ENCODE measurements at places on chromosomes 6 and 20. TPM values are rescaled to one million over a fixed set of nuclear protein-coding genes. Genes with fewer than 3 reads are reported as not detected.

GRCh38 chr6:44738601-44739146 lies 351.2 kb downstream of the CDC5L start:
- no peak for DNase-seq

DNA sequence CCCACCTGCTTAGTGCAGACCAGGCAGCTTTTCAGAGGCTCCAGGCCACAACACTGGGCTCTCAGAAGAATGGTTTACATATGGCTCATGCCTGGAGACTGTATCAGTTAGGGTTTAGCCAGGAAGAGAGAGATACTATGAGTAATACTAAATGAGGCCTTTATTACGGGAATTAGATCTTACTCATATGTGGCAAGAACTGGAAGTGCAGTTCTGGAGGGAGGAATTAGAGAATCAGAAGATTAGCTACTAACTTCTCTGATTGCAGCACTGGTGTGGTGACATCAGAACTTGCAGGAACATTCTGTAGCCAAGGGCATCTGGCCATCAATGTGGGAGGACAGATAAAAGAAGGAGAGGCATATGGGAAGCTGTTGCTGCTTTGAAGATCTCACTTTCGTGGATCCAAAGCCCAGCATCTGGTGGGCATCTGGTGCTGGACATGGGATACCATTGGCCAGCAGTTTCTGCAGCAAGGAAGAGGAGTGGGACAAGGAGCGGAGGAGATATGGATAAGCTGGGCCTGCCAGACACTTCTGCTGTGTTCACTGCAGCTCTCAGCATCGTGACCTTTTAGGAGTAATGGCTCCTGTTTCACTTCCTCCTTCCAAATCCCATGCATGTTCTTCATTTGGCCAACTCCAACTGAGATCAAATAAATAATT lies 248.5 kb downstream of the BTBD3 start:
- DNase-seq = no peak

DNA sequence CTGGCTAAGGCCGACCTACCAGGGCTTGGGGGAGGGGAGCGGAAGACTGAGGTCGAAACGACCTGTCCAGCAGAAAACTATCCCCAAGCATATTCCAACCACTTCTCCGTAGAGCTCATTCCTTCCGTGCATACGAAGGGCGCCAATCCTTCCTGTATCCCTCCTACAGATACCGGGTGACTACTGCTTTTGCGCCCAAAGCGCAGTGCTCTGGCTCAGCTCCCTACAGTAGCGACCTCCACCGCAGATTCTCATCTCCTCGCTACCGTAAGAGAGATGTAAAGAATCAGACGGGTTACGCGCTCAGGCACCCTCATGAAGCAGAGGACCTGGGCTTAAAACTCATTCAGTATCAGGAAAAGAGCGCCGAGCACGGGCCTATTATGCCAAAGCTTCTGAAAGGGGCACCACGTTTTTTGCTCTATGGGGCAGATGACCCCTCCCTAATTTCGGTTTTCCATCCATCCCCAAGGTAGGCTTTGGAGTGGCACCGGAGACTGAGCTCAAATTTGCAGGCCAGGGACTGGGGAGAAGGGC lies 563 bp upstream of the NNAT start:
- DNase-seq = no peak

The GTF2H4 gene
- polyA plus RNA-seq = 23.7 TPM

DNA sequence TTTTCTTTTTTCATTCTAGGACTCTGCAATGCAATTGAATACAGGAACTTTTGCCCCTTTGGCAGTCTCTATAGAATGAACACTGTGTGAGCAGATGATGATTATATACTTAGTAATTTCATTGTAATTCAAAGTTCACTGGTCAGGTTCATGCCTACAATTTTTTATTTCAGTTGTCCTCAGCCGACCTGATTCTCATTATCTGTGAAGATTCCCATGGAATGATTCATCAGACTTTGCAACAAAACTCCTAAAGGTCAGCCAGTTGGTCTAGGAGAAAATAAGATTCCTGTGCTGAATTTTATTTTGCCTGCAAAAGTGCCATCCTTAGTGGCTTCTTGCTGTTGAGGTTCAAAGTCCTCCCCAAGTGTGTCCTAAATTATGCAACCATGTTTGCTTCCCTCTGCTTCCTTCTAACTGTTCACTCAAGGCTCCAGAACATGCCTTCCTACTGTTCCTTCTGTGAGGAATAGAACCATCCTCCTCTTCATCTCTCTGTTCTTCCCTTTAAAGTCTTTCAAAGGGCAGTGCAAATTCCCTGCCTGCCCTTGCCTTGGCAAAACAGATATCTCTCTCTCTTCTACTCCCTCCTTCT lies 194.2 kb upstream of the CNR1 start:
- DNase-seq = no peak

DNA sequence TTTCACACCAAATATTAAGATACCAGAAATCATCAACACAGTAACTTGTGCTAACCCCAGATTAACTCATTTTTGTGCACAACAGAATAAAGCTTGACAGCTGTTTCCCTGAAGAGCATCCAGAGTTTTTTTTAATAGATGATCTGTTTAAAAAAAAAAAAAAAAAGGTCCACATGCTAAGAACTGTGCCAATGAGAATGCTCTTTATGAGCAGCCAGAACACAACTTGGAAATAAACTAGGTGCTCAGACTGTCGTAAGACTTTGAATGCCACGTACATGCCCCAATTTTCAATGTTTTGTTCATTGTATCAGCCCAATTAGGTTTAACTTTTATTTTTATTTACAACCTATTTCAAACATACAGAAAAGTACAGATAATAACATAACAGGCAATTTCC lies 47.3 kb downstream of the STAU1 start:
- DNase-seq = no peak

DNA sequence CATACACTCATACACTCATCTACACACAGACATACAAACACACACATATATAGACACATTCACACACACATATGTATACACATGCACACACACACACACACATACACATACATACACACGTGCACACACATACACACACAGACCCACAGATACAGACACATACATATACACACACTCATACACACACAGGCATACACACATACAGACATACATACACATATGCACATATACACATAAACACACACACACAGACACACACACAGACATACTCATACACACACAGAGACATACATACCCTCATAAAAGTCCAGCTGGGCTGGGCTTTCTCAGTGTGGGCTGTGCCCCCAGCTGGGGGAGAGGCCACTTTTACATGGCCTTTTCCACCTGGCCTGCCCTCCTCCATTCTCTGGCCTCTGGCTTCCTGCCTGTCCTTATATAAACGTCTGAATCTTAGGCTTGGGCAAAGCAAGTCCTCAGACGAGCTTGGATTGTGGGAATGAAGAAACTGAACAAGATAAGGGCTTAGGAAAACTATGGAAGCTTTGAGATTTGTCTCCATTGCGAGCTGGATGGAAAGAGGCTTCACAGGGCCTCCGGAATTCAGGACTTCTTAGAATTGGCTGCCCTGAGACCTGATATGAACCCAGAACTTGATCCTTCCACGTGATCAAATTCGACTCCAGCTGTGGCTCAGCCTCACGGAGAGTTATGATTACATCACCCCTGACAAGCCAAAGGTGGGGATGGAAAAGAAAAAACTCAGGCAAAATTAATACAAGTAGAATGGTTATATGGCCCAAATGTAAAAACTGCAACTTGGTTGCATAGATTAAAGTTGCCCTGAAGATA lies 22.5 kb upstream of the CST3 start:
- no peak for DNase-seq

The TRAM2 gene
- 18.8 TPM for polyA plus RNA-seq

- no peak for DNase-seq
Measured at GRCh38 chr20:44400671-44400969, 45.1 kb downstream of the HNF4A start.

DNA sequence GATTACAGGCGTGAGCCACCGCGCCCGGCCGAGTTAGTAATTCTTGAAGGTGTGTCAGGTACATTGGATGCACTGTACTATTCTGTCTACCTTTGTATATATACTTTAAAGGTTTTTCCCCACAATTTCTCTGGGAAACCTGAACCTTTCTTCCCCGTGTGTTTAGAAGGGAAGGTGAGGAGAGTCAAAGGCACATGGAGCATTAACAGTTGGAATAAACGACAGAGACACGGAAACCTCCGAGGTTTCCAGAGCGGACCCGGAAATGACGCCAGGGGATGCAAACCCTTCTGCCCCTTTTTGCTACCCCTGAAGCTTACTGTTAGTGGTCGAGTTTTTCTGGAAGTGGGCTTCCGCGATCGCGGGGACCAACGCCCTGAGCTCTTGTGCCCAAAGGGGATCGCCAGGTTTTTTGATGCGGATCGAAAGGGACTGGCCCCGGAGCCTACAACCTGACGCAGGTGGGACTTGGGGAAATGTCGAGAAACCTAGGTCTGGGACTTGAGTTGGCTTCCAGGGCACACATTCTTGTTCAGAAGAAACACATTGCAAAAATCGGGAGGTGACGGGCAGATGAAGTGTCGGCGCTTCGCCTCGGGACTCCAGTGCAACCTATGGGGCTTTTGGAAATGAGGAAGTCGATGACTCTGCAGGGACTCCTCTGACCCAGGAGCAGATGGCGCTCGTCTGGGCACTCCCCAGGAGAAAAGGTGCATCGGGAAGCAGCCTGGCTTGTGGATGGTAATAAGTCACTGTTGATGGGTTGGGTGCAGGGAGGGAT lies 218.2 kb downstream of the OR2B2 start:
- peak; percentile 22 for DNase-seq

DNA sequence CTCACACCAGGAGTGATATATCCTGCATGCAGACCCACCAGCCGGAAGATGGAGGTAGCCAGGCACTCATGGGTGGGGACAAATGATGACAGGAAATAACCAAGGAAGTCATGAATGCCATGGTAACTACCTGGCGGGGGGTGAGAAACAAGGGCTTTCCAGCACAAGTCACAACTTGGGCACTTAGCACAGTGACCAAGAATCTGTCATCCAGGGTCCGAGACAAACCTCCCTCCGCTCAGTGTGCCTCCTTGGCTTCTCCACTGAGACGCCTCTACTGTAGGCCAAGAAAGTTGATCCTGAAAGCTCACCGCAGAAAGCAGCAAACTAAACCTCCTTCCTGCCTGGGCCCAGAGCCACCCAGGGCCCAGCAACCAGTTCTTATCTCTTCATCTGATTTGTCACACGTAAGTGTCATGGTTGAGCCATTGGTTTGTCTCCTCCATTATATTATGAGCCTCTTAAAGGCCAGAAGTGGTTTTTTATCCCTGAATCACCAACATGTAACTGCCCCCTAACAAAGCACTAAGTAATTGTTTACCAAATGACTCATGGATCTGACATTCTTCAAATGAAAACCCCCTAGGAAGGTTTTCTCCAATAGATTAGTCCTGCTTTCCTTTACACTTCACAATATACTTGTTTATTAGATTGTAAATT lies 84.3 kb upstream of the TAB2 start:
- DNase-seq = no peak

The B3GALT4 gene
- polyA plus RNA-seq = 1.6 TPM

The SLC17A1 gene
- polyA plus RNA-seq = not detected

- DNase-seq = no peak
Measured at GRCh38 chr20:10094566-10095173, 59.9 kb downstream of the ANKEF1 start.

The IL17A gene
- not detected for polyA plus RNA-seq

The NKAIN2 gene
- 6.4 TPM for polyA plus RNA-seq

DNA sequence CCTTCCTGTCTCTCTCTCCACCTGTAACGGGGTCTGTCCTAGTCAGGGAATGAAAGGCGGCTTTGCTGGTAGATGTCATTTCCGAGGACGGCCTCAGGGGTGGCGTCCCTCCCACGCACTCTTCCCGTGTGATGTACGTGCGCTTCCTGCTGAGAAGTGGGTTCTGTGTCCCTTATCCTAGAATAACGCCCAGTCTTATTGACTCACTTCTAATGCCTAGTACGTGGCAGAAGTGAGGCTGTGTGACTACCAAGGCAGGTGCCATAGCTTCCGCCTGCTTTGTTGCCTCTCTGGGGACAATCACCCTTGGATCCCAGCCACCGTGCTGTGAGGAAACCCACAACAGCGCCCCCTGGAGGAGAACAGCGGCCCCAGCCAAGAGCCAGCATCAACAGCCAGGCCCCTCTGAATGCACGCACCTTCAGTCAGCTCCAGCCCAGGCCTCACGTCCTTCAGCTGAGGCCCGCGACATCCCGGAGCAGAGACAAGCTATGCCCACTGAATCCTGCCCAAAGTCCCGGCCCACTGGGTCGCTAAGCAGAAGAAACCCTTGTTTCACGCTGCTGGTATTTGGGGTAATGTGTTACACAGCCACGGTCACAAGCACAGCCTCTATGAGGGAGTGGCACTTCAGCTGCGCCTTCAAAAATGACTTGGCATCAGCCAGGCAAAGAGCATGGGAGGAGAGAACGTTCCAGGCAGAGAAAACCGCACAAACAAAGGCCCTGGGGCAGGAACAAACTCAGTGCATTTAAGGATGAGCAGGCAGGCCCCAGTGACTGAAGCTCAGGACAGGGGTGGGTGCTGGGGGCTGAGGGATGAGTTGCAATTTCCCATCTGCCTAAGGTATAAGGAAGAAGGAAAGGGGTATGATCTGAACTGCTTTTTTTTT lies 224.2 kb downstream of the NFATC2 start:
- no peak for DNase-seq

The PHACTR1 gene
- 7.0 TPM for polyA plus RNA-seq

DNA sequence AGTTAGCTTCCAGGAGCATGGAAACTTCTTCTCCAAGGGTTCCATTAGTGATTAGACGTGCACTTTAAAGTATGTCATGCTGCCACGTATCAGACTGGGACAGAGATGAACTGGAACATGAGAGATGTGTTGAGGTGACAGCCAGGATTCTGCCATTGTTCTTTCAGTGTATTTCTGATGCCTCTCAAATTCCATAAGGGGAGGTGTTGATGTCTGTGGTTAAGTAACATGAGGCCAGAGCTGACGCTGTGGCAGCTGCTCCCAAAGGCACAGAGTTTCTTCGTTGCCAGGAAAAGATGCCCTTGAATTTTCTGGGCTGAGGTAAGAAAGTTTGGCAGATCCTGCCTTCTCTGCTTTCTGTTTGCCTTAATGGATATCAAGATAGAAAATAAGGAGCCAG lies 63.5 kb downstream of the TRMT6 start:
- no peak for DNase-seq

- no peak for DNase-seq
Measured at GRCh38 chr20:32160341-32160740, 47.2 kb downstream of the PLAGL2 start.

Data from forelimb muscle (tissue), 1 donor.